ENCODE measurements at places on chromosomes 7 and 10.

DNA sequence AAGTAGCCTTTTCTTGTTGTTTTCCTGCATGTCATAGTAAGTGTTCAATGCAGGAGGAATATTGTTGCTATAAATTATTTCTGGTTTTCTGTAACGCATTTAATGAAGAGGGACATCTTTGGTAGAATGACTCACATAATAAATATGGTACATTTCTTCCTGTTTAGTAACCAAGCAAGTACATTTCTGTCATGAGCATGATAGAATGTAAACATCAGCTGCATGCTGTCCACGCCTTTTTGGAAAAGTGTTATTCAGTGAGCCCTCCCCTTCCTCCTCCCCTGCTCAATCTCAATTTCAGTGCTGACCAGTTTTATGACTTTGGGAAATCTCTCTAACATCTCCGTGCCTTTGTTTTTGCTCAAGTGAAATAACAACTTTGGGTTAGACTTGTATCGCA, 664.0 kb downstream of the XPNPEP1 start:
- no peak for DNase-seq

- no peak for DNase-seq
These were observed 179.7 kb upstream of the WDR11 start for GRCh38 chr10:120671491-120671890.

GRCh38 chr7:14894826-14895225, 7.7 kb downstream of the DGKB start:
- no peak for DNase-seq

DNA sequence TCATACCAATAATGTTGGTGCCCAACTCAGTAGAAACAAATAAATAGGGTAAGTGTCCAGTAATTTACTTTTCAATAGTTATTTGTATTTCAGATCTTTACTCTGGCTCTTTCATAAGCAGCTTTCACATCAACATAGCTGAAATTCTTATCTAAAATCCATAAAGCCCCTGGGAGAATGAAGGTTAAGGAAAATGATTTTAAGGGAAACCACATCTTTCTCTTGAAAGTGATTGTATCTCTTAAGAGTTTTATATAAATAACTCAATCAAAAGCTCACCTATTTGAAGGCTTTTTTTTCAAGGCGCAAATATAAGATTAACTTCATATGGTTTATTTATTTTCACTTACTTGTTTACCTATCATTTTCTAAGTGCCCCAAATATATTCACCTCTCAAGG, 324.4 kb downstream of the HGF start:
- no peak for DNase-seq

GRCh38 chr10:28713626-28714352, 36.5 kb downstream of the BAMBI start:
- DNase-seq: no peak

GRCh38 chr7:128946936-128947830, 9.5 kb downstream of the IRF5 start:
- DNase-seq: no peak

GRCh38 chr7:47218378-47219176, 363.3 kb downstream of the TNS3 start:
- DNase-seq: no peak

DNA sequence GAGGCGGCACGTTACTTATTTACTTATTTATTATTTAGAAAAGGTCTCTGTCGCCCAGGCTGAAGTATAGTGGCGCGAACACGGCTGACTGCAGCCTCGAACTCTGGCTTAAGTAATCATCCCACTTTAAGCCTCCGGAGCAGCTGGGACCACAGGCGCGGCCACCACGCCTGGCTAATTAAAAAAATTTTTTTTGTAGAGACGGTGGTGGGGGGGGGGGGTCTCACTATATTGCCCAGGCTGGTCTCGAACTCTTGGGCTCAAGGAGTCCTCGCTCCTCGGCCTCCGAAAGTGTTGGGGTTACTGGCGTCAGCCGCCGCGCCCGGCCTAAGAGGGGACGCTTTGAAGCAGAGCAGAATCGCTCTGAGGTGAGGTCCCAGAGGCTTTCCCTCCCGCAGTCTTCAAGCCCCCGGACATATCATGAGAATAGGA, 675 bp upstream of the FRAT2 start:
- no peak for DNase-seq

DNA sequence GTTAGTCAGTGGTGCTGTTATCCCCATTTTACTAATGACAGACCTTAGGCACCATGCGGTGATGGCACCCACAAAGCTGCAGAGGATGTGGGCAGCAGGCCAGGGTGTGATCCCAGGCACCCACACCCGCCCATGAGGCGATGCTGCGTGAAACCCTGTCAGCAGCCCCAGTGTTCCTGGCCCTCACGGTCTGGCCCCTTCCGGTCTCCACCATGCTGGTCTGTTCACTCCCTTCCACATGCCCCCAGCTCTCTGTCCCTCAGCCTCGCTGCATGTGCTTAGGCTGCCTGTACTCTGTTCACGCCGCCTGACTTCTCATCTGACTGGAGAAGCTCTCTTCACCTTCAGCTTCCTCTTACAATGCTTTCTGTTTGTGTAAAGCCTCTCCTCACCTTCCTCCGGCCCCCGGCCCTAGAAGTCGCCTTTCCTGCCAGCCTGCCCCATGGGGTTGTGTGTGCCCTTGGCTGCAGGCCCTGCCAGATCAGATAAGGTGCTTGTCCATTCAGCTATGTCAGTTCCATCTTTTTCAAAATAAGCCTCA, 17.6 kb upstream of the ORAI2 start:
- DNase-seq: no peak

DNA sequence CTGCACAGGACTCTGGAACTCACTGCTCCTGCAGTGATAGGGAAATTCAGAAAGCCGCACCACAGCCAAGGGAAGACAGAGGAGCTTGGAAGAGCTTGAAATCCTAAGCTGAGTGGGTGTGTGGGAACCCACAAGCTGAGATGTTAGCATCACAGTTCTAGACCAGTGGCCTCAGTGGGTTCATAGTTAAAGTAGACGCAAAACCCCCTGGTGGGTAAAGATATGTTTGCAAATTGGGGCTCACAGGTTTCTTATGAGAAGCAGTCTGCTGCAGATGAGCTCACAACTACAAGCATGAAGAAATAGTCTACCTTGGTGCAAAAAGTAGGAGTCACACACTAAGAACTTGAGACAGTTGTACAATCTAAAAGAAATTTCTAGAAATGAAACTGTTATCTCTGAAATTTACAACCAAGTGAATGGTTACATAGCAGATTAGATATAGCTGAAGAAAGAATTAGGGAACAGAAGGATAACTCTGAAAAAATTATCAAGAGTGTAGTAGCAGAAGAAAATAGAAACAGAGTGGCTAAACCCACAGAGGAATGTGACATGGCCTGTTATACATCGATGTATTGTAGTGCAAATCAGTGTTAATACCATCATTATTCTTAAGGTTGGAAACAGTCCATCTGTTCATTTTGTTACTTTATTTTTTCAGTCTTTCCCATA, 77.2 kb downstream of the DYNC2I1 start:
- no peak for DNase-seq

DNA sequence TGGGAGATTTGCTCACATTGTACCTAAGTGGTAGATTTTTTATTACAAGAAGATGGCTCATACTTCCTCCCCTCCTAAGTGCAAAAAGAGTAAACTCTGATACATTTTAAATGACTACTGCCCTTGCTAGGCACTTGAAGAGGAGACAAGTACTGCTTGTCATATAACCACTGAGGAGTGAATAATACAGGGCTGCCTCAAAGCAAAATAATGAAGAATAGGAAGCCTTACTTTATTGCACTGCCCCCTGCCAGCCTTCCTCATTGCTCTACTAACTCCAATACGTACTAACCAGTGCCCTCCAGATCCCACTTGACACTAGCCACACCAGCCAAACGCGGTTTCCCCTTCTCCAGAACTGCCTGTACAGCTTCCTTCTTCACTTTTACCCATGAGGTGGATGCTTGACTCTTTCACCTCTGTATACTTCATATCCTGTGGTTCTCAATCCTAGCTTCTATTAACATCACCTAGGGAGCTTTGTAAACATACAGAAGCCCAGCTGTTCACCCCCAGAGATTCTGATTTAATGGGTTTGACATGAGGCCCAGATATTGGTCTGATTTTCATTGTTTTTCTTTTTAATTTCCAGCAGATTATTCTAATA, 11.7 kb upstream of the MTERF1 start:
- DNase-seq: no peak

GRCh38 chr7:78770422-78771410, 682.8 kb downstream of the MAGI2 start:
- DNase-seq: no peak

- no peak for DNase-seq
These were observed 54.0 kb downstream of the ASNS start for GRCh38 chr7:97818066-97818663.

- DNase-seq: no peak
These were observed 73.9 kb upstream of the PTN start for GRCh38 chr7:137417464-137417863.

- DNase-seq: no peak
These were observed 22.4 kb downstream of the STMP1 start for GRCh38 chr7:135684699-135685098.

DNA sequence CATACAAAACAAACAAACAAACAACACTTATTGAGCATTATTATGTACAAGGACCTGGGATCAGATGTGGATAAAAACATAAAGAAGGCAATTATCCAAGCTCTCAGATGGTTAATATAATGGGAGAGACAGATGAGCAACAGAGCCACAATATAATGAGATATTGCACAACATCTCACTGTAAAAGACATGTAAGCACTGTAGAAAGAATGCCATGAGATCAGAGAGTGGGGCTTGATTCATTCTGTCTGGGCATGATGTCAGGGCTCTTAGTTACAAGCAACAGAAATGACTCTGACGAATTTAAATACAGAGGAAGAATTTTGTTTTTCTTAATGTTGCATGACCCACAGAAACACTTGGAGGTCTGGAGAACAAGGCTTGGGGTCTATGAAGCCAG, 164.7 kb upstream of the PLXDC2 start:
- no peak for DNase-seq

DNA sequence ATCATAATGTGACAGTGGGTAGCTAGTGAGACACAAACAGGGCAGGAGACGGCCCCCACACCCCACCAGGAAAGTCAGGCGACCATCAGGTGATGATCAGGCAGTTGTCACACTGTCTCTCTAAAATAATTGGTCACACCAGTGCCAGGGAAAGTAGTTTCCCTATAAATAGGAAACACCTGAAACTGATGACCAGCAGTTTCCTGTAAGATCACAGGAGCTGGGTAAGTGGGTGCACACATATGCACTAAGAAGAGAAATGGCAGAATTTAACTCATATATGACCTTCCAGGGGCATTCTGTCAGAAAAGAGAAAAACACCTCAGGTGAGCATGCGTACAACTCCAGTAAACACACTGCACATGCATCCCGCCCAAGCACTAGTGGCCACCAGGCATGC, 620.5 kb upstream of the GHITM start:
- DNase-seq: no peak

DNA sequence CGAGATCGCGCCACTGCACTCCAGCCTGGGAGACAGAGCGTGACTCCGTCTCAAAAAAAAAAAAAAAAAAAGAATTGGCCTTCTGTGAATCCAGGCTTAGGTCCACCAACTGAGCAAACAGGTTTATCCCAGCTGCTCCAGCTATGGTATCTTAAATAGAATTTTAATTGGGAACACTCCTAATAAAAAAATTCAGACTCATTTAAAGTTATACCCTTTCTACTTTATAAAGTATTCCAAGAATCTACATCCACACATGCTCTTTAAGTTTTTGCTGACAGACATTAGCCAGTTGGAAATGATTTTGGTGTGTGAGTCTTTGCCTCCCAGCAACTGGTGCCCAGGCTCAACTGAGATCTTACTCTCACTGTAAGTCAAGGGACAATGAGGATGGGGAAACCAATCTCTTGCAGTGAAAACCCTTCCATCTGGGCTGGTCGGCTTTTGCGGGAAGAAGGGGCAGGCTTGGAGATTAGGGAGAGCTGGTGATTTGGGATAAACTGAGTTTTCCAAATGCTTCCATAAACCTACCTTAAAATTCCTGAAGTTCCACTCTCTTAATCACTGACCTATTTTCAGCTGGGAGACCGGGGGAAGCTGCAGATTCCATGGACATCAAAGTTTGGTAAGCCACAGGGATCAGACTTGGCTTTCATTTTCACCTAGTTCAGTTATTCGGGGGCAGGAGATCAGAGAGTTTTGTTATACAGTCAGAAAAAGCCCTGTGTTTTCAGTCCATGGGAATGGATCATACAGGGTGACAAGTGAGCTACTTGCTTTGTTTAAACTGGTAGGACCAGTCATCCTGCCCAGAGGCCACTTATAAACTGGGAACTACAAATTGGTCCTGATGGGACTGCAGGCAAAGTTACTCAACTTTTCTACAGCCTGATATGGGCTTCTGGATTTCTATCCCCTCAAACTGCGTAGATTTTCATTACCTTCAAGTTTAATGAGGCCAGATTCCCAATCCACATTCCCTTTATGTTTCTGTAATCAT, 89.3 kb upstream of the ZNF746 start:
- no peak for DNase-seq

DNA sequence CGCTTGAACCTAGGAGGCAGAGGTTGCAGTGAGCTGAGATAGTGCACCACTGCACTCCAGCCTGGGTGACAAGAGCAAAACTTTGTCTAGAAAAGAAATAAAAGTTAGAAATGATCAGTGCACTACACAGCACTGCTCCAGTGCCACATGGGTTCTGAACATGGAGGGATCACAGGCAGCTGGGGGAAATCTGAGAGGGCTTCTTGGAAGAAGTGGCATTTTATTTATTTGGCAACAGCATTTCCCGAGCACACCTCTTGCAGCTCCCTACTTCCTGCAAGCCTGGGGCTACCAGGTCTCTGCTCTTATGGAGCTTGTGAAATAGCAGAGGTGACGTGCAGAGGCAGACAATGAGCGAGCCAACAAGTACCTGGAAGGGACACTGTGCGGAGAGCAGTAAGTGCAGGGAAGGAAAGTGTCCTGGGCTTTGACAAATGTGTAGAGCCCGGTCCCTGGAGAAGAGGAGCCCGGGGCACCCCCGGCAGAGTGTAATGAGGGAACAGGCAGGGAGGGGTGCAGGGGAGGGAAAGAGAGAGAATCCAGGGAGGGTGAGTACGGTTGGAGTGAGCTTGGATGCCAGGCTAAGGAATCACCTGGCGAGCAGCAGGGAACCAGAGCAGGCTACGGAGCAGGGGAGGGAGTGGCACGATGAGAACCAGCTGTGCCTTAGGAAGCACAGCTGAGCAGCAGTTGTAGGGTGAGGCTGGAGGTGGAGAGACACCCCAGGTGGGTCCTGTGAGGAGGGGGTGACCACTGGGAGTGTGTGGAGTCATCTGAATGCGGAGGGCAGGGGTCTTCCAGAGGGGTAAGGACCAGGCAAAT, 104.6 kb upstream of the CTBP2 start:
- no peak for DNase-seq

DNA sequence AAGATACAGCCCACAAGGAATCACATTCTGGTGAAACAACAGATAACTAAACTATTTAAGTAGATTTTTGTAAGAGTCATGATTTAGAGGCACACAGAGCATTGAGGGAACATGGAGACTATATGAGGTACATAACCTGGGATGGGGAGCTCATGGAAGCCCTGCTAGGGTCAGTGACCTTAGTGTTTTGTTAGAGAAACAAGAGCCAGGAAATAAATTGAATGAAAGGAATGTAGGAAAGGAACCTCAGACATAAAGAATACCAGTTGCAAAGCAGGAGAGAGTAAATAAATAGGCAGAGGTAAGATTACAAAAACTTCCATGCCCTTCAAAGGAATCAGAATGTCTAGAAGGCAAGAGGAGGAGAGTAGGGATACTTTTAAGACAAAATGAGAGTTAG, 1076.9 kb downstream of the CNTNAP2 start:
- DNase-seq: no peak

All from HuH-7 (cell line).